ENCODE measurements at places on chromosomes 7 and 10.

- no peak for DNase-seq
Measured at GRCh38 chr7:32147546-32148268, 77.5 kb upstream of the PDE1C start.

DNA sequence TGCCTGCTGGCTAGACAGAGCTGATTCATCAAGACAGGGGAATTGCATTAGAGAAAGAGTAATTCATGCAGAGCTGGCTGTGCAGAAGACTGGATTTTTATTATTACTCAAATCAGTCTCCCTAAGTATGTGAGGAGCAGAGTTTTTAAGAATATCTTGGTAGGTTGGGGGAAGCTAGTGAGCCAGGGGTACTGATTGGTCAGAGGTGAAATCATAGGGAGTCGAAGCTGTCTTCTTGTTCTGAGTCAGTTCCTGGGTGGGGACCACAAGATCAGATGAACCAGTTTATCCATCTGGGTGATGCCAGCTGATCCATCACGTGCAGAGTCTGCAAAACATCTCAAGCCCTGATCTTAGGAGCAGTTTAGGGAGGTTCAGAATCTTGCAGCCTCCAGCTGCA lies 39.8 kb downstream of the FOXI2 start:
- DNase-seq, result no peak

- no peak for DNase-seq
Measured at GRCh38 chr10:34153663-34154382, 661.3 kb downstream of the PARD3 start.

- DNase-seq, result no peak
Measured at GRCh38 chr7:152872061-152872744, 112.7 kb downstream of the ACTR3B start.

DNA sequence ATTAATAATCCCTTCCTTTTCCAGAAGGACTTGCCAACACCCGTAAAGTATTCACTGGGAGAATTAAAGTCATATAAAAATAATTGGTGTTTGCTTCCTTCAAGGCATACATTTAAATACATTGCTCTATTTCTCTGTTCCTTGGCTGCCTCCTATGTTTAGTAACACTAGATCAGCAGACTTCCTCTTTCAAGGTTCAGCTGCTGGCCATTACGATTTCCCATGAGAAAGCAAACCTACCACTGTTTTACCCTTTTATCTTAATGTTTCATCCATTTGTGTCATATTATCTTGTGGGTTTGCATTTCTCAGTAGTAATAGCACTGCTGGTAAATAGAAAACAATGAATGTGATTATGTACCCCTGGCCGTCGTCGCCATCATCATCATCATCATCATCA lies 313.8 kb upstream of the BMPER start:
- DNase-seq, result no peak

DNA sequence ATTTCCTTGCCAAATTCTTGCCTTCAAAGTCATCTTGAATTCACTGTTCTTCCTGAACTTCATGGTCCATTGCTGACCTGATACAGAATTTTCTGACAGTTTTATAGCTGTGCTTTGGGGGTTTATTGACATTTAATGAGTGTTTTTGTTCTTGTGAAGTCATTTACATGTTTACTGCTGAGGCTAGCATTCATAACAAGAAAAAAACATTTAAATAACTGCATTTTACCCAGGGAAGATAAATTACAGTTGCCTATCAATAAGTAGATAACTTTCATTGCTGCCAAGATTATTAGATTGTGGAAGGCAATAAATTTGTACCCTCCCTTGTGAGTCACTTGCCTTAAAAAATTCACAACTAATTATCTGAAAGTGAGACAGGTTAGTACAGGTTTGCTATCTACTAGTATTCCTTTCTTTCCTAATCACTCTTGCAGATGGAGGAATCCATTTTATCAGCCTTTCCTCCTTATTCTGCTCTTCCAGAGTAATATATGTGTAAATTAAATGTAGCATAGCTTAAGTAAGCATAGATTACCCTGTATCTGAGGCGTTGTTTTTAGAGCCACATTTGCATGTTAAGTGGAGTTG lies 178.4 kb downstream of the EXOC4 start:
- DNase-seq, result no peak

- no peak for DNase-seq
Measured at GRCh38 chr10:70777063-70777875, 7.9 kb downstream of the TBATA start.

- DNase-seq, result peak; percentile 47
Measured at GRCh38 chr10:114684084-114684821, 26.2 kb upstream of the ABLIM1 start.

DNA sequence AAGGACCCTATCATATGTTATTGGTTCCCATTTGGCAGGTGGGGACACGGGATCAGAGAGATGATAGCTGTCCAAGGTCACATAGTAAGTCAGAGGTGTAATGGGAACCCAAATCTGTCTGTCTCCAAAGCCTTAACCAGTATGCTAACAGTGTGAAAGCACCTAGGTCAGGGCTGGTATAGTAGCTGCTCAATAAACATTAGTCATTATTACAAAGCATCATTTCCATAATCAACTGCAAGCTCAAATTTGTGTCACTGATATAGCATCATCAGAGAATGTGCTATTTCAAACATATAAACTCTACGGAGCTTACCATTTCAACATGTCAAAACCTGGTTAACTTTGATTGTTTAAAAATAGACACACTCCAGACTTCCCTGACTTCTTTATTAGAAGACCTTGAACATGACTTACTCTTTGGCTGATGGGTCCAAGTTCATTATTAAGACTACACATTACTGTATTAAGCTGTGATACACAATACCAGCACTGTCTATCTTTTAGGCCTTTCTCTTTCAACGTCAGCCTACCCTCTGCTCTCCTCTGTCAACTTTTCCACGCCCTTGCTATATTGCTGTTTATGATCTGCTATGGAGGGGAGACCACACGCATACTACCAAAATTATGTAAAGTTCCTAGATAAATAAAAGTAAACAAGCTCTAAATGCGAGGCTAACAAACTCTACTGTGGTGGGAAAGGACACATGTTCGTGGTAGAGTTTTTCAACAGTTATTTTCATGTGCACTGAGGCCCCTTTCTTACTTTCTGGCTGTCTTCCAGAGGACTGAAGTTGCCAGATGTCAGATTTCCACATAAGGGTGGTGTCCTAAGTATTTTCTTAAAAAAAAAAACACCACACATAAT lies 33.6 kb downstream of the DNMBP start:
- DNase-seq, result peak; percentile 17

DNA sequence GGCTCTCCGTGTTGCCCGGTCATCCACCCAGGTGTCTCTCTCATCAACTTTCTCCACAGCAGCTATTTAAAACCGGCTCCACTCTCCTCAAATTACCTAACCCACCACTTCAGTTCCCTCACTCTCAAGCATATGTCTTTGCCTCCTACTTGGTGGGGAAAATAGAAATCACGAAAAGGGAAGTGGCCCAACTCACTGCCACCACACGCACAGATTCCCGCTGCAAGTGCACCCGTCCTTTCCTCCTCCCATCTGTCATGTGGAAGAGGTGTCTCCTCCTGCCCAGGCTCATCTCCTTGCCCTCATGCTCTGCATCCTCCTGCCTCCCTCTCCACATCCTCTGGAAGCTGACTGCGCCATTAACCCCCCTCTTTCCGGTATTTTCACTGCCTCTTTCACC lies 80.8 kb upstream of the MKX start:
- no peak for DNase-seq

GRCh38 chr10:21285742-21286331 lies 239.6 kb downstream of the SKIDA1 start:
- peak; percentile 42 for DNase-seq

- DNase-seq, result no peak
Measured at GRCh38 chr7:43123457-43123856, 11.0 kb downstream of the HECW1 start.

DNA sequence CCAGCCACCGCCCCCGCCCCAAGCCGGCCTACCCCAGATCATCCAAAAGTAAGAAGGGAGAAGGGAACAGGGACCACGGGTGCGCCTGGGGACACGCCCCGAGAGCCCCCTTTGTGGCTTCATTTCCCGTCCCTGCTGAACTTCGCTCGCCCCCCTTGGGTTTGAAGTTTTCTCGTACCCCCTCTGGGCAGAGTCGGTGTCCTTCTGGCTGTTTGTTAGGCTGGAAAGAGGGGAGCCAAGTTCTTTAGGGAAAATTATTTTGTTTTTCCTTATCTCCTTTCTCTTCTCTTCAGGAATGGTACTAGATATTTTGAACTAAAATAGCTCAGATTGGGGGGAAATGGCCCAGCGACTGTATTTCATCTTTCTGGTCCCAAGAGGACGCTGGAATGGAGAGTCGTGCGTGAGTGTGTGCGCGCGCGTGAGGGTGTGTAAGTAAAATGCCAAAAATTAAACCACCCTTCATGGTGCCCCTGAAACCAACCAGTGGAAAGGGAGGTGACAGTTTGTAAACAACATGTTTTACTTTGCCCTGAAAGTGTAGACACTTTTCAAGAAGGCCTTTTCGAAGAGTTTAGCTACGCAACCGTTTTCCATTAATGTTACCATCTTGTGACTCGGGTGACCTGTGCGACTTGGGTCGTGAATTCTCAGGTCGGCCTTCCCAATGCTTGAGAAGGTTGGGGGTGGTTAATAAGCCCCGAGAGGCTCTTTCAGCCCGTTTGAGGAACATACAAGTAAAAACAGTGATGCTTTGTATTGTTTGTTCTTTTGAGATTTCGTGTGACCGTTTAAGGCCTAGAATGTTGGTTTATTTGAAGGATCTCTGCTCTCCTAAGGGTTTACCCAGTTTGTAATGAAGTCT lies 694 bp downstream of the RBM20 start:
- no peak for DNase-seq

DNA sequence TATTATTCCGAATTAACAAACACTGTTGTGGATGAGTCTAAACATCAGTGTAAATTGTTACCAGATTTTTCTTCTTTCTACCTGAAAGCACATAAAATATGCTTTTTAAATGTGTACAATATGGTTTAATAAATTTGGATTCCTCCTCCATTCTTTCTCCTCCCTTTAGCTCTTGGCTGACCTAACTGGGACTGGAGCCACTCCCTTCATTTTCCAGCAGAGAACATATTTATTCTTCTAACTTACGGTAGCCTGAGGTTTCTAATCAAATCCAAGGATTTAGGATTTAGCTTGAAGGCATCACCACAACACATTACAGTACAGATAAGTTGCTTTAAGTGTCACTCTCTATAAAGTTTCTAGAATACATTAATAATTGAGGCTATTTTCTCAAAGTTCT lies 88.2 kb upstream of the SEMA3C start:
- DNase-seq, result no peak

DNA sequence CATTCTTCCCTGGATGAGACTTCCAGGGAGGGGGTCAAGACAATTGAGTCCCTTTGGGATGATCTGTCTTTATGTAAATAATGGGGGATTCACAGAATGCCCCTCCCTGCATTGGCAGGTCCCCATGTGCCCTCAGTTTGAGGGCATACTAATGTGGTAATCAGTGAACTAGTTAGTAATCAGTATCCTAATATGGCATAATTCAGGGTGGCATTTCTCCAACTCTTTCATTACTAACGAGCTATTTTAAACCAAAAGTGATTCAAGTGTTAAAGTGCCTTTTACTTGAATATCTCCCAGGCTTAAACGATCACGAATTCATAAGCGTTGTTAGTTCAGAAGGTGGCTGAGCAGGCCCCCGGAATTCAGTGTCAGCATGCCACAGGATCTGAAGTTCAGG lies 1.6 kb upstream of the DNAJB6 start:
- no peak for DNase-seq

GRCh38 chr7:24842449-24843241 lies 85.4 kb upstream of the GSDME start:
- peak; percentile 43 for DNase-seq

DNA sequence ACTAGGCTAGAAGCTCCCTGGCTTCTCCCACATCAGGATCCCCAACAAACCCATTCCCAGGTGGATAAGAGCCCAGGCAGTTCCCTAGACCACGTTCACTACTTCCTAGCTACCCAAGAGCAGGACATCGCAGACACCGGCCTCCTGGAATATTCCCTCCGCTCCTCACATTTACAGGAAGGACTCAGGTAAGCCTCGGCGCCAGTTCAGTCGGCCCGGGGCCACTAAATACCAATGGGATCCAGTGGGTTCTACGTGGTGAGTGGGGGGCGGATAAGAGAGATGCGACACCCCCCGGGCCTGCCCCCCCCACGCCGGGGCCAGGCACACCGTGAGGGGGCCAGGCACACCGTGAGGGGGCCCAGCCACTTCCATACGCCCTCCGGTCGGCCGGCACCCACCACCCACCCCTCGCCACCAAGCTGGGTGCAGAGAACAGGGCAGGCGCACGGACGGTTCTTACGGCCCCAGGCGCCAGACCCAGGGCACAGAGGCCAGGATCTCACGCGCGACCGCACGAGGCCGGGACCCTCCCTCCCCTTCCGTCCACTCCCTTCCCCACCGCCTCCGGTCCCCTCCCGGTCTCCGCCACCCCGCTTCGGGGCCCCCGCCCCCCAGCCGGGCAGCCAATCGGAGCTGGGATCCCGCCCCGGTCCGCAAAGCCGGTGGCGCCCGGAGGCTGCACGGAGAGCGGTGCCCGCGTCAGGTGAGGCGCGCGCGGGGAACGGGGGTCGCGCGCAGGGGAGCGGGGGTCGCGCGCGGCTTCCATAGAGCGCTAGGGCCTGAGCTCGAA lies at the start of gene BLVRA:
TSS of gene BLVRA (plus strand) at position 652 of the 793 bp plus-strand sequence. CDS start 12,479 bp downstream, outside the sequence.
- peak; percentile 80 for DNase-seq

DNA sequence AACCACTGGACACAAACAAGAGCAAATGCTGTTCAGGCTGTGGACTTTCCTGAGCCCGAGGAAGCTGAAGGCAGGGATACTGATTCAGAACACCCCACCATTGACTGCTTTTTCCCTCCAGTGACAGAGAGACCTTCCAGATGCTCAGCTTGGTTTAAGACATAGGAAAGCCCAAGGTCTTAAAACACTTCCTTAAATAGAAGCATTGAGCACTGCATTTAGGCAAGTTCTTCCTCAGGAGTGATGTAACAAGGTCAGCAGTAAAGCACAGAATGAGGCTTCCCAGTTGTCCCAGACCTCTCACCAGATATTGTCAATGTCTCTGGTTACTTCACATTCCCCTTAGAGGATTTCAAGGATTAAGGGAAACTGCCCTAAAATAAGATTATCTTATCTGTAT lies 19.6 kb upstream of the CDCA7L start:
- DNase-seq, result no peak

DNA sequence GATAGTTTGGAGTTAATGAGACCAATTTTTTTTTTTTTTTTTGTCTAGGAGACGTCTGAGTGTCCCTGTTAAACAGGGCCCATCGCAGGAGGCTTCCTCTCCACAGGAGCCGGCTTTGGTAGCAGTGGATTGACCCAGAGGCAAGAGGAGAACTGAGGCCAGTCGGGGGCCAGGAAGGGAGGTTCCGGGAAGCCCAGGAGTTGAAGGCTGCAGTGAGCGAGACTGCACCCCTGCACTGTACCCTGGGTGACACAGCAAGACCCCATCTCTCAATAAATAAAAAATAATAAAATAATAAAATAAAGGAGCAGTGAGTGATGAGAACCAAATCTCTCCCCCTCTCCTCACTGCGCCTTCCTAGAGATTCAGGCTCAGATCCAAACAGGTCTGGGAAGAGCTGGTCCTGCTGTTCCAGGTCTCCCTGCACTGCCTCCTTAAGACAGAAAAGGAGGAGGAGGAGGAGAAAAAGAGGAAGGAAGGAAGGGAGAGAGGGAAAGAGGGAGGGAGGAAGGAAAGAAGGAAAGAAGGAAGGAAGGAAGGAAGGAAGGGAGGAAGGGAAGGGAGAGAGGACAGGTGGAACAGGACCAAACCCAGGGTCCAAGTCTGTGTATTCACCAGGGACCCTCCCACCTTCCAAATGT lies 3.5 kb downstream of the MNX1 start:
- no peak for DNase-seq

- DNase-seq, result peak; percentile 95
Measured at GRCh38 chr7:16739863-16740622, 13.5 kb upstream of the TSPAN13 start.

GRCh38 chr7:135269921-135270320 lies 36.3 kb downstream of the STRA8 start:
- no peak for DNase-seq
